Ascending aorta (tissue), 2 donors: ENCODE measurements at places on chromosomes 4 and X. TPM values are rescaled to one million over a fixed set of nuclear protein-coding genes. Genes with fewer than 3 reads are reported as not detected.

GRCh38 chr4:125016892-125017299, 297.9 kb upstream of the FAT4 start:
- DNase-seq, result no peak

Gene SOWAHD
- not detected for total RNA-seq

- no peak for DNase-seq
These were observed 102.3 kb downstream of the ADRA2C start for GRCh38 chr4:3868211-3869173.

DNA sequence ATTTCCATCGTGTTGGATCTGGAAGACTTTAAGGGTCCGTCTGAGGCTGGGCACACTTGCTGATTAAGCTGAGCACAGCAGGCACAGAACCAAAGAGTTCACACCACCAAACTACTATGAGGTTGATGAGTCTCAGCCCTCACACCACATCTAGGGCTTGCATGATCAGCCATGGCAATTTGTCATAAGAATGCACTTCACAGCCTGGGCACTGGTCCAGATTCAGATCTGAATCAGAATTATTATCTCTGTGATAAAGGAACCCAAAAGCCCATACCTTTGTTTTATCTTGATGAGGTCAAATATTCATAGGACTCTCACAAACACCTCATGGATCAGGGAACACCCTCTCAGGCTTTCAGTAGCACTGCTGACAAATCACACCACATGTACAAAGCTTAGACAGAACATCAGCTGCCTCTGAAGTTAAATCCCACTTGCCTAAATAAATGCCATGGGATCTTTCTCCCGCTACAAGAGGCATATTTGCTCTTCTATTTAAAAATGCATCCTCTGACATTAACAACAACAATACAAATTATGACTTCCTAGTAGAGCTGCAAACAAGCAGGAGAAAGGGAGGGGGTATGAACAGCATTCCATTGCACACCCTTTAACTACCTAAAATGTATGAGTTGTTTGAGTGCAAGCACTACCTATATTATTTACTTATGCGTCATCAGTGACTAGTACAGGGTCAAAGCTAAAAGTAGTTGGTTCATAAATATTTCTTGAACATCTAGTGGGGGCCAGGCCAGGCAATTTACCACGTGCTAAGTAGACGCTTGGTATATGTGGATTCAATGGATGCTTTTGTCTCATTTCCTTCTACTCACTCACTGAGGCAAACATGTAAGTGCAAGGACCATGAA, 186.3 kb upstream of the FGF13 start:
- no peak for DNase-seq

DNA sequence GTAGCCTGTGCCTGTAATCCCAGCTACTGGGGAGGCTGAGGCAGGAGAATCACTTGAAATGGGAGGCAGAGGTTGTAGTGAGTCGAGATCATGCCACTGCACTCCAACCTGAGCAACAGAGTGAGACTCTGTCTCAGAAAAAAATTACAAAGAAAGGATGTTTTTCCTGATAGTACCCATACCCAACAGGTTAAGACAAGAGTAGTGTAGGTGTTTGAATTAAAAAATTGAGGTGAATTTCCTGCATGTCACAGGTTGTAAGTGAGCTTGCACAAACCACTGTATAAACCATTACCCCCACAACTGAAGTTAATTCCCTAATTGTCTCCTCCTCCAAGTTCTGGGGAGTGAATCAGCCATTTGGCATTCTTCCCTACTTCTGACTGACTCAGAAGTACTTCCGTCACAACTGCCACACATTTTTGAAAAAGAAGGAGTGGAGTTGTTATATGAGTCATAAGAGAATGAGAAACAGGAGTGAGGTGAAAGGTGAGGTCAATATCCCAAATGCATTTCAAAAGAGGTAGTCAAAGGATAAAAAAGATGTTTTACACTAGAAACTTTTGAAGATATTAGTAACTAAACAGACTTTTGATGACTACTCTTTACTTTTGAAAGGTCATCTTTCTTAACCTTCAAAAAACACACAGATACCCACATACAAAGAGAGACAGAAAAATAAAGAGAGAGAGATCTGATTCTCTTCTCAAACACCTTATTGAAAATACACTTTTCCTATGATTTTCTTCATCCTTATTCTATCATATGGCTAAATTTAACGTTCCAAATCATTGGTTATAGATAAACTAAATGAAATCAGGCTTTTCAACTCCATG, 134.5 kb downstream of the BTC start:
- DNase-seq, result no peak

Gene CCKAR
- not detected for total RNA-seq

Gene ADH1A
- not detected for total RNA-seq

DNA sequence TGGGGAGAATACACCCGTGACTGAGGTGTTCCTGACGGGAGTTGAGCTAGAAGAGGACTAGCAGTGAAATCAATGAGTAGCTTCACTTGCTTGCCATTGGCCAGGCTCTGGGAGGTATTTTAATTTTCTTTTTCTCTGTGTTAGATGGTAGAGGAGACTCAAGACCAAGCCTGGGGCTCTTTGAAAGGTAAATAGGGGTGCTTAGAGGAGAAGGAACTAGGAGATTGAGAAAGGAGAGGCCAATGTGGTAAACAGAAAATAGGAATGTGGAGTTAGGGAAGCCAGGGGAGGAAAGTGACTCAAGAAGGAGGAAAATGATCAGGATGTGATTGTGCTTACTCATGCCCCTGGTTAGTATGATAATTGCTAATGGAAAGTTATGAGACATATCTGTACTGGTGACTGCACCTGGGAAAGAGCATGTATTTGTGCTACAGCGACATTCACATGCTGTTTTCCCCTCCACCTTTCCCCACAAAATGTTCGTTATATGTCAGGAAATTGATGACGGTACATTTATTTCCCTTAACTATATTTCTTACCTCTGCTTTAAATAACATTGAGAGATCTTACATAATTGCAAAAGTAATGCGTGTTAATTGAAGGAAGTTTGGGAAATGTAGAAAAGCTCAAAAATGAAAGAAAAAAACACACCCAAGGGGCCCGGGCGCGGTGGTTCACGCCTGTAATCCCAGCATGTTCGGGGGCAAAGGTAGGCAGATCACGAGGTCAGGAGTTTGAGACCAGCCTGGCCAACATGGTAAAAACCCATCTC, 16.9 kb upstream of the LRBA start:
- no peak for DNase-seq

DNA sequence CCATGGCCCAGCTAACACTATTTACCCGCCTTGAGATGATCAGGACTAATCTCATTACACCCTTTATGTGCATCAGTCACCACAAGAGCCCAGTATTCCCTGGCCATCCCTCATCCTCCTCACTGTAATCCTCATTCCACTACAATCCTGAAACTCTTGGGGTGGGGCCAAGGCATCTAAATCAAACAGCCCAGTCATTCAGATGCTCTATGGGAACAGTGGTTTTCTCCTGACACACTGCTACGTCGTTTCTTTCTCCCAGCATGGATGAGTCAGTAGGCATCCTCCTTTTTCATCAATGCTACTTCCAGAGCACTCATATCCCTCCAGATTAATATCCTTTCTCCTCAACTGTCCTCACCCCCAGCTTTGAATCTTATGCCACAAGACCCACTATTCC, 5.6 kb downstream of the SDAD1 start:
- no peak for DNase-seq

Gene TMEM150C
- total RNA-seq, result 5.4 TPM

Gene CWH43
- total RNA-seq, result not detected

DNA sequence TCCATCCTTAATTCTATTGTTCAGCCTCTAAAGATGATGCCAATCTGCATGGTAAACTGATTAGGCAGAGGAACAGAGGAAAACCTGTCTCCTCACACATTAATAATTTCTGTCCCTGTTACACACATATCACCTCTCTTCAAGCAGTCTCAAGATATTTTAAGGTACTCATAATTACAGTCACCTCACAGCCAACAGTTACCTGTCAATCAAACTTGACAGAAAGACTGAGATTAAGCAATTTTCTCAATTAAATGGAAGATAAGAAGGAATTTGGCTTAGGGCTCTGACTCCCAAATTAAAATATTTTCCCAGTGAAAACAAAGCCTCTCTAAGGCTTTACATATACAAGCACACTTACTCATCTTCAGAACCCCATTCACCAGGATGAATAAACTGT, 85.2 kb downstream of the MAPK10 start:
- DNase-seq, result no peak

DNA sequence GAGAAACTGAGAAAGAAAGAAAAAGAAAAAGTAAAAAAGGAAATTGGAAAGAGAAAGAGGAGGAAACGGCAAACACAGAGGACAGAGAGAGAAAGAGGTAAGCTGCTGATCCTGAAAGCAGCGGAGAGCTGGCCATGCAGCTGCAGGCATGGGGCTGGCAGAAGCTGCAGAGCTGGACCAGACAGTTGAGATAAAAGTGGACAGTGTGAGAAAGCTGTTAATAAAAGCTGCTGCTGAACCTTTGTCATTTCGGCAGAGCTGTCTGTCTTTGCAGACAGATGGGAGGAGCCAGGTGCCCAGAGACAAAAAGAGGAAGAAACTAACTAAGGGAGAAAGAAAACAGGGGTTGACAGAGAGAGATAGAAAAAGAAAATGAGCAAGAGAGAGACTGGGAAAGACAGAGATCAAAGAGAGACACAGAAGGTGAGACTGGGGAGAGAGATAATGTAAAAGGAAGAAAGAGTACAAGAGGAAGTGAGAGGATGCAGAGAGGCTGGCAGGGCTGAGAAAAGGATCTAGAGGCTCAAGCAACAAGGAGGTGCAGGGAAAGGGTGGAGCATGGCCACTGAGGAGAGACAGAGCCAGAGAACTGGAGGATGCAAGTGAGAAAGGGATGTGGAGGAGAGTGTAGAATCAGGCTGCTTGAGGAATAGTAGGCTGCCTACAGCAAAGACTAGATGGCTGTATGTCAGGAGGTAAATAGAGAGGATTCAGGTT, 376.8 kb upstream of the FGF16 start:
- DNase-seq, result no peak

GRCh38 chr4:30721185-30722091, 1.3 kb downstream of the PCDH7 start:
- DNase-seq, result no peak

DNA sequence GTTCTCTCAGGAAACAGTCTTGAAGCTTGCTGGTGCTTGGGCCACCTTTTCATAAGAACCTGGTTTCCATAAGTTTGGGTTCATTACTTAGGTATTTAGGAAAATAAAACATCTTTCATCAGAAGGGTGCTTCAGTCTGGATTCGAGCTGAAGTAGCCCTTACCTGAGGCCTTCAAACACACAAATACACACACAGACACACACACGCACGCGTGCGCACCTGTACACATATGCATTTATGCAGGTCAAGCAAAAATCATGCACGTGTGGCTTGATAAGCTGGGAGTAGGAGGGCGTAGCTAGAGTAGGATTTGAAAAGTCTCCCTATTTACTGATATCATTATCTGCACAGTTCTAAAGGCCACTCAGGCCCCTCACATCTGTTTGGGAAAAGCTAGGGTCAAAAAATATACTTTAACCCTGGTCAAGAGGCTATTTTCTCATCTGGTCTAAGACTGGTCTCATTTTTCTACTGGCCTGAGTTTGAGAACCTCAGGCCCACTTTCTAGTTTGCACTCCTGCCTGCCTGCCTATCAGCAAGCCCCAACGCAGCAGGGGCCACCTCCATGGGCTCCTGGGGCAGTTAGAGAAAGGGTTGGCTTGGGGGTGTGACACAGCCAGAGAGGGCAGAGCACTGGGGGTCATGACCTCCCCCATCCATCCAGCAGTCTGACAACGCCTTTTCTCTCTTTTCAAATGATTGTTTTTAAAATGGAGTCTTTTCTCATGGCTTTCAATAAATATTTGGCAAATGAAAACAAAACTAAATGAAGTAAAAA, 64.3 kb downstream of the RASL11B start:
- DNase-seq, result no peak

Gene LPAR4
- not detected for total RNA-seq

DNA sequence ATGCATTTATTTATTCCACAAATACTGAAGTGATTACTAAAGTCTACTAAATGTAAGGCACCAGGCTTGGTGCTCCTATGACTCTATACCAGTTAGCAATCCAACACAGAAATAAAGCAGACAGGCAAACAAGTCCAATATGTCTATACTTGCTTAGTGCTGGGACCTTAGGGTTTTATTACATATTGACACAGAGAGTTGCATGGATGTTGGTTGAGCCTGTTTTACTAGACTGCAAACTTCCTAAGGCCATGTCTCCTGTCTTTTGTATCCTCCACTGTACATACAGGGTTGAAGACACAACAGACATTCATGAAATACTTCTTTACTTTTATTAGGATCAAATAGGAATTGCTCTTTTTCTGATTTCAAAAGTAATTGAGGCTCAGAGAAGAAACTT, 69.0 kb downstream of the LNX1 start:
- DNase-seq, result no peak

Gene GYG2
- 0.64 TPM for total RNA-seq

DNA sequence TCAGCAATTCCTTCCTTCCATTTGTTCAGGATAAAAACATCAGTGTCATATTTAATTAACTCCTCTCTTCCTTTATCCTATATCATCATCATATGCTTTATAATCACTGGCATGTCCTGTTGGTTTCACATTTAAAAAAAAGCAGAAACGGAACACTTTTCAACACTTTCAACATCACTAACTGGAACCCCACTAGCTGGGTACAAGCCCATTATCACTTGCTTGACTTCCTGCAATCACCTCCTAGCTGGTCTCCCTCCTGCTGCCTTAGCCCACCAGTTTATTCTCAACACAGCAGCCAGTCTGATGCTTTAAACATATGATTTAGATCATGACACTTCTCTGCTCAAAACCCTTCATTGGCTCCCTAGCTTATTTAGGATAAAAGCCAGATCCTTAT, 116.4 kb upstream of the LSM6 start:
- DNase-seq, result no peak

DNA sequence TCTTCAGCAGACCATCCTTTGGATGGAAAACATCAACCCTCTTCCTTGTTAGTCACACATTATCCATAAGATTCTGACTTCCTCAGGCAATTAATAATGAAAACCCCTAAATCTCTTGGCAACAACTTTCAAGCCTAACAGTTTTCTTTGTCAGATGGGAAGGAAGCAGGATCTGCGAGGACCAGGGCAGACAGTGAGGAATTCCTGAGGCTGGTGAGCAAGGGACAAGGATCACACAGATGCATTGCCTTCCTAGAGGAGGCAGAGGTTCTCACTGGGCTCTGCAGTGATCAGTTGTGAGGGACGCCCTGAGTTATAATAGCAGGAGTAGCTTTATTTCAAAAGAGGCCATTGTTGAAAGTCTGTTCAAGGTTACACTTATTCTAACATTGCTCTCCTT, 195.4 kb downstream of the SLIT2 start:
- no peak for DNase-seq

DNA sequence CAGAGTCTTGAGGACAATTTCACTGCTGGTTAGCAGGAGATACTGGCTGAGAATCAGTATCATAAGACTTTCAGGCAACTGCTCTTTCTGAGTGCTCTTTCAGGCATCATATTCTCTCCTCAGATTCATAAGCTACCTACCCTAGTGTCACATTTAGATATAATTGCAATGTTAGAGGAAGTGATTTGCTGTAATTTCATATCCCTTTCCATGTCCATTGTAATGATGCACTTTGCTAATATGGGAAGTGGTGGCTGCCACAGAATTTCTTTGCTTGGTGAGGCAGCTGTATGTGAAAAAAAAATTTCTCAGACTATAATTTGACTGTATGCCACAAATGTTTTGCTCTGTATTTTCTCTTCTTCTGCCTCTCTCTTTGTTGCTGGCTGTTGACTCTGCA, 63.3 kb downstream of the DOCK11 start:
- no peak for DNase-seq

GRCh38 chr4:76198411-76199237, 15.0 kb downstream of the SCARB2 start:
- no peak for DNase-seq
